ENCODE measurements at places on chromosomes 3 and 15. TPM values are rescaled to one million over a fixed set of nuclear protein-coding genes. Genes with fewer than 3 reads are reported as not detected.

Gene CD80
- not detected for total RNA-seq

Gene KLHL24
- 10.8 TPM for total RNA-seq

Gene C3orf33
- total RNA-seq: 6.4 TPM

Gene ALDH1L1
- 0.19 TPM for total RNA-seq

Gene WDR5B
- 3.6 TPM for total RNA-seq

Gene ACP3
- total RNA-seq: not detected

Gene CHRNA7
- 3.2 TPM for total RNA-seq

All from A549 treated with dexamethasone at 1 μM for 4 hours (cell line).